Activated naive CD4-positive, alpha-beta T cell treated with Interleukin-2 at 50 U/mL for 16 hours (primary cell): ENCODE measurements at places on chromosomes 4 and X.

GRCh38 chrX:111695297-111695880 is 14.4 kb downstream of the ALG13 start:
- no peak for DNase-seq

GRCh38 chrX:37986893-37987292 is 19.5 kb upstream of the SYTL5 start:
- DNase-seq = no peak

DNA sequence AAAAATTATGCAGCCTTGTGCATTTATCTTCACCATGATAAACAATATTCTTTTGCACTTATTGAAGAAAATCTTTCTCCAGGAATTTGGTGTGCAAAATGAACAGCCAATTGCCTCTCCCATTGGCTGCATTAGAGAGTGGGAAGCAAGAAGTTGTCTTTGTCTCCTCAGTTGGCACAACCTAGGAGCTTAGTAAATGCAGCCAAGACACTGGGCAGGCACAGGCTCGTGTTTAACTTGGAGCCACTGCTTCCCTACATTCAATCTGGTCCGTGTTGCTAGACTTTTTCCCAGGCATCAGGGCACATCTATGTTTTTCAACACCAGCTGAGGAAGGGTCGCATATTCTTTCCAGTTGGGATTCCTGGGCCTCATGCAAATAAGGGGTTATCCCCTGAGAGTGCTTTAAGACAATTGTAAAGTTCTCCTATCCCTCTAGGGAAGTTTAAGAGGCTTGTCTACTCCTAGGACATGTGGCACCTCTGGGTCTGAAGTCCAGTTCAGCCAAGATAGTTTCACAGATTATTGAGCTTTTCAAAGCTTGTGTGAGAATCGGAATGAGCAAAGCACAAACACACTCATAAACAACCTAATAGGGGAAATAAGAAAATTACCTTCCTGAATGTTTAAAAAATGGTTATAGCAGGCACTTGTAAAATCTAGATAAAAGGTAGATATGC is 31.8 kb upstream of the SRD5A3 start:
- DNase-seq = no peak

GRCh38 chr4:94960708-94961107 is 203.0 kb downstream of the BMPR1B start:
- DNase-seq = no peak

DNA sequence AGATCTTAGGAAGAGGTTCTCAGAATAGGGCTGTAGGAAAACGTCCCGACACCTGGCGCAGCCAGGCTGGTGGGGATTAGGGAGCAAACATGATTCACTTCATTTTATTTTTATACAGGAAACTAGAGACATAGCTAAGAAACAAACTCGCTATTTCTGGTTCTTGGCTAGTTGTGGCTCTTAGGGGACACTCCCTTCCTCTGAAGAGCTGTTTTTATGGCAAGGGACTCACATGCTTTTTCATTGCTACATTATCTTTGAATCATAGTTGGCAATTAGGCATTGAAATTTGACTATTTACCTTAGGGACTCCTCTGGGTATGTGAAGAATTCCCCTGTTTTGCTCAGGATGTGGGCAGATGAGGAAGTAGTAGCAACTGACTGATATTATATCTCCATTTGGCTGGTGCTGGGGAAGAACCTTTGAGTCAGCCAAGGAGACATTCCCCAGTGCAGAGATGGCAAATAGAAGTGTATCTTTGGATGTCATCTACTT is 174.5 kb downstream of the SMIM20 start:
- DNase-seq = peak; percentile 44

DNA sequence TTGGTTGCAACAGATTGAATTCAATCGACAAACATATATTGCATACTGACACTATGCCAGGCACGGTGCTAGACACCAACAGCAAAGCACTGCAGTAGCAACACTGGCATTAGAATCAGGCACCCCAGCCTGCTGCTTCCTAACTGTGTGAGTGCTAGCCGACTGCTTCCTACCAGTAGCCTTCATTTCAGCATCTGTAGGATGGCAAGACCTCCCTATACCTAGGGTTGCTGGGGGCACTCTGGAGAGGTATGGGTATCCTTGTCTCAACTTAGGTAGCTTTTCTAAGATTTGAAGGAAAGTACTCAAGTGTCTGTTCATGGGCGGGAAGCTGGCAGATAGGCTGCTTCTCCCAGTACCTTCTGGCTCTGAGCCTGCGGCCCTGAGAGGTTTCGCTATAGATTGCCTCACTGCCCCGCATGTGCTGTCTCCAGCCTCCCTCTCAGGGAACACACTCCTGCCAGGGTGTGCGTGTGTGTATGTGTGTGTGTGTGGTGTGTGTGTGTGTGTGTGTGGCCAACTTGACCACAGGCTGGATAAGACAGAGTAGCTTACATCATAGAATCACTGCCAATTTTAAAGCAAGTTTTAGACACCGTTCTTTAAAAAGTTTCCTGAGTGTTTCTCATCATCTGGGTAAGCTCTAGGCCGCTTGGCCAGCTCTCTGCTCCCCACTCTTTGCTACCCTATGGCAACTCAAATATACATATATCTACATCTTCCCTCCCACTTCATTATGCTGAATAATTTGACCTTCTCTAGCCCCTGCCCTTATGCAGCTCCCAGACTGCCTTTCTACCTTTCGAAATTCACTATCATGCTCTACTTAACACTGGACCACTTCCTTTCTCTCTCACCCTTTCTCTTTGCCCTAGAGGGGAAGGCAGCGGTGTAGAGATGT is 97.0 kb upstream of the PJA1 start:
- no peak for DNase-seq

DNA sequence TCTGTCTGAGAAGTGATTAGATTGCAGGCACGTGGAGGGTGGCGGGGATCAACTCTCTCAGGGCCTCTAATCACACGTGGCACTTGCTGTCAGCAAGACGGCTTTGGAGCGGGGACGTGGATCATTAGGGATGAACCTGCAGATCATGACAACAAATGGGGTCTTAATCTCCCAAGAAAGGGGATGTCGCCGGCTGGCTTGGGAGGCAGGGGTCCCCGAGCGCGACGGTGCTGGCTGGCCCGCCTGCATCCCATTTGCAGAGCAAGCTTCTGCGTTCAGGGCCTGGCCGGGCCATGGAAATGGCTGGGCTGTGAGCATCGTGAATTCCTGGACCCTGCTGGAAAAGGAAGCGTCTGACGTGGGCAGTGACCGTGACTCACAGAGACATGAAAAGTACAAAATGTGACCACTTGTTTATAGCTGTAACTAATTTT is 85.1 kb upstream of the SHOX start:
- DNase-seq = no peak

- DNase-seq = no peak
Observed at GRCh38 chr4:152448854-152449253, 87.0 kb downstream of the FBXW7 start.

DNA sequence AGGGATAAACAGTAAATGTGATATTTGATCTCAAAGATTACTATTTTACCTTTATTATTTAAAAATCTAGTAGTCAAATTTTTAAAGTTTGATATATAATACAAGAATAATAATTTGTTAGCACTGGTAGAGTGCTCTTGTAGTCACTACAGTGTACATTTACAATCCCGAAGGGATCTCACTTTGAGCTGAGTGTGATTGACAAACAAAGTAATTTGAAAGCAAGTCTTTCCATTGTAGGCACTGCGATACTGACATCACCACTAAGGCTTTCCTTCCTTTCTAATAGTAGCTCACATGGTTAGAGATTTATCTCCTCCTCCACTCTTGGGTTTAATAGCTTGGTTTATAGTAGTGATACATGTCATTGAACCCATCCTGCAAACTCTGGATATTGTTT is 280.6 kb downstream of the PARM1 start:
- no peak for DNase-seq

- peak; percentile 19 for DNase-seq
Observed at GRCh38 chrX:54825716-54826438, 18.3 kb downstream of the MAGED2 start.

GRCh38 chrX:154762537-154763296 is at the start of gene DKC1:
Gene DKC1 (plus strand): TSS chrX:154762864. CDS start chrX:154762966, 102 bp downstream.
- DNase-seq = peak; percentile 95

- no peak for DNase-seq
Observed at GRCh38 chrX:150239946-150240642, 123.0 kb upstream of the MAMLD1 start.

DNA sequence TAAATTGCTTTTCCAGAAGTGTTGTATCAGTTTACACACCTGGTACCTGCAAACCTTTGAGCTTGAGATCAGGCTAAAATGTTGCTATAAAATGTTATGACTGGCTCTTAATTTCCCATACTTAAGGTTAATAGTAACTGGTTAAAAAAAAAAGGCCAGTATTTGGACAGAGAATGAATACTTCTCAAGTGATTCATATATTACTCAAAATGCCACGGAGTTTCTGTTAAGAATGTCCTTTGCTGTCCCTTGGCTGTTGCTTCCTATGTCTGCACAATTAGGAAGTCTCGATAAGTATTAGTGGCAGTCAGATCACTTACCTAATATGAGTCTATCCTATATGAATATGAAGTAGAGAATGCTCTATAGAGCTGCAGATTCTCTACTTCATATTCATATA is 232.2 kb upstream of the IGFBP7 start:
- no peak for DNase-seq

- no peak for DNase-seq
Observed at GRCh38 chrX:8377041-8377440, 87.6 kb upstream of the VCX3B start.

GRCh38 chr4:109576462-109576861 is 16.4 kb downstream of the MCUB start:
- no peak for DNase-seq

GRCh38 chr4:75030649-75031235 is 97.8 kb downstream of the PARM1 start:
- no peak for DNase-seq

DNA sequence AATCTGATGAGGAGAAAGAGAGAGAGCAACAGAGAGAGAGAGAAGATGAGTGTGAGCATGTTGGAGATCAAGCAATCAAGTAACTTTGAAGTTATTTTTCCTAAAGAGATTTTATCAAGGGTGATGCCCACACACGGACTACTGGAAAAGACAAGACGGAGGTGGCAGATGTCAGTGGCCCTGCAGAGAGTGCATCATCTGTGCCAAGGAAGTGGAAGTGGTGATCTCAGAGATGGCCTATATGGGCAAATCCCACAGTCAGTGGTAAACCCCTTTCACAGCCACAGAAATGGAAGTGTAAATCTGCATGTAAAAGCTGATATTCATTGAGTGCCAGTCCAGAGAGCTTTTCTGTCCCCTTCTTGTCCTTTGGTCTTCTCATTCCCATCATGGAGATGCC is 577.2 kb upstream of the AADAT start:
- DNase-seq = no peak

GRCh38 chr4:8578717-8579116 is 1.5 kb upstream of the GPR78 start:
- no peak for DNase-seq

DNA sequence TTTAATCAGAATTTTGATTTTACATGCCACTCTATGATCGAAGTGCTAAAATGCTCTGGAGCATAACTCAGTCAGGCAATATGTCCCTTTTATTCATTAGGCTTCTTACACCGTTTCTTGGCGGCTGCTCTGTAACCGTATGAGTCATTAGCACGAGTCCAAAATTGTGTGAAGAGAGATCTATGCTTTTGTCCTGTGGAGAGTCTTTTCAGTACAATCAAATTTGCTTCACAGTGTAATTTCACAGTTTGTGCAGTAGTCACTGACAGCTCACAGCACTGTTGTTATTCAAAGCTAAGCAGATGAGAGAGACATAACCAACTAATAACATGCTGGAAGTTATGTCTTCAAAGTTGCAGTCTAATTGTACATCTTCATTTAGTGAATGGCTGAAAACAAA is 167.8 kb downstream of the PCDH10 start:
- DNase-seq = no peak

GRCh38 chrX:115960440-115961084 is 210.0 kb upstream of the AGTR2 start:
- no peak for DNase-seq

- no peak for DNase-seq
Observed at GRCh38 chr4:151887816-151888180, 127.0 kb upstream of the GATB start.

GRCh38 chr4:79013756-79014155 is 74.5 kb upstream of the PAQR3 start:
- no peak for DNase-seq

GRCh38 chrX:8305350-8305749 is 134.3 kb upstream of the VCX2 start:
- DNase-seq = no peak

DNA sequence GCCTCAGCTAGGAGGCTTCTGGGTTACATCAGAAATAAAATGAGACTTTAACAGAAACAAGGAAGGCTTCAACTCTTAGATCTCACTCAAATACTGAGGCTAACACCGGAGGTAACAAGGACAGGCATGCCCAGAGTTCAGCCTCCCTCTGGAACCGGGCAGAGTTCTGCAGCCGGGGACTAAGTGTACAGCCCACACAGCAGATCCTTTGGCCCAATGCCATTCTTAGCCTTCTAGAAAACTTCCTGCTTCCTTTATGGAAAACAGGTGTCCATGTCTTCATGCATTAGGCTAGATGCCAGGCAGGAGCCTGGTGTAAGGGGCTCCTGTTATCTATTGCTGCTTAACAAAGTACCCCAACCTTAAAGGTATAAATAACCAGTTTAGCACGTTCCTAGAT is 369.7 kb downstream of the BCOR start:
- no peak for DNase-seq

DNA sequence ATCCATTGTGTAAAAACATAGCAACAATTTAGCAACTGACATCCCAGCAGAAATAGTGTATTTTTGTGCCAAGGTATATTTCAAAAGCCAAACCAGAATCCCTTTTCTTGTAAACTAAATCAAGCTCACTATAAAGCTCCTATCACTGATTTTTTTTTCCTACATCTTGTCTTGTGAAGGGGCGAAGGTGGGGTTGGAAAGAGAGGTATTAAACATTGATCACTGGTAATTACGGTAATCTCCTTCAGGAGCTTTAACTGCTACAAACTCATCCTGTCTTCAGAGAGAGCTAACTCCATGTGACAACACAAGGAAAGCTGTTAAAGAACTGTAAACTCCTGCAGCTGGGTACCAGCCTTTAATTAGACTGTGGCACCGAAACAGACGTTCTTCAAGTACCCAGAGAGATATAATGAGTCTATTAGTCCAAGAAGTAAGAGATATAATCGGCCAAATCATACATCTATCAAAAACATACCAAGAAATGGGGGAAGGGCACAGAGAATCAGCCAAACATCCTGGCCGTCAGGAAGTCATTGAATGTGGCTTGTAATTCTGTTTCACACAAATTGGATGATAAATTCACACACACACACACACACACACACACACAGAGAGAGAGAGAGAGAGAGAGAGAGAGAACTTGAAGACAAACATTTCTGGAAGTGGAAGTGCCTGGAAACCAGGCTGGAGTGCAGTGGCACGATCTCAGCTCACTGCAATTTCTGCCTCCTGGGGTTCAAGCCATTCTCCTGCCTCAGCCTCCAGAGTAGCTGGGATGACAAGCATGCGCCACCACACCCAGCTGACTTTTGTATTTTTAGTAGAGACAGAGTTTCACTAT is 111.9 kb upstream of the PPARGC1A start:
- DNase-seq = no peak

DNA sequence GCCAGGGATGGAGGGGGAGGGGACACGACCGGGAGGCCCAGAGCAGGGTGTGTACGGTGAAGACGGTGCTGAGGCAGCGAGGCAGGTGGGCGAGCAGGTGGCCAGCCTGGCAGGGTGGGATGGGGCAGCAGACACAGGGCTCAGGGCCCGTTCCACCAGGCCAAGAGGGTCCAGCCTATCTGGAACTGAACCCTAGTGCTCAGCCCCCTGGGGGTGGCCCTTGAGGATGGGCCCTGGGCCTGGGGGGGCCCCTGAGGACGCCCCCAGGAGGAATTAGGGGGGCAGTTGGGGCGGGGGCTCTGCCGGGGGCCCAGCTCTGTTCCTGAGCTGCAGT is 3.0 kb upstream of the HGFAC start:
- DNase-seq = no peak

- DNase-seq = no peak
Observed at GRCh38 chr4:105343146-105343931, 130.5 kb downstream of the PPA2 start.
